Naive thymus-derived CD4-positive, alpha-beta T cell (primary cell): ENCODE measurements at places on chromosomes 5 and 9. TPM values are rescaled to one million over a fixed set of nuclear protein-coding genes. Genes with fewer than 3 reads are reported as not detected.

Gene NTRK2
- not detected for total RNA-seq

Gene SLC6A19
- not detected for total RNA-seq

Gene SYK
- total RNA-seq, result 2.4 TPM

Gene CCDC180
- total RNA-seq, result 3.3 and 4.7 TPM in 2 replicates

Gene LCP2
- total RNA-seq, result 293 TPM

Gene GARNL3
- total RNA-seq, result 4.1 TPM

Gene DBH
- total RNA-seq, result not detected in 2 replicates

Gene PCAT7
- total RNA-seq, result 0.27 TPM

Gene SEC24A
- total RNA-seq, result 17.9 TPM

Gene FGF1
- total RNA-seq, result not detected

Gene CDX1
- total RNA-seq, result not detected in 2 replicates

Gene MEIKIN
- 4.2 TPM for total RNA-seq

Gene ADAMTS2
- not detected for total RNA-seq

Gene FAM153A
- total RNA-seq, result 163 TPM

Gene CAMK4
- 366 TPM for total RNA-seq
